ENCODE measurements at places on chromosomes 6 and 20.
A peak's percentile ranks its signal among the peaks of the same experiment; 100 is the strongest.

DNA sequence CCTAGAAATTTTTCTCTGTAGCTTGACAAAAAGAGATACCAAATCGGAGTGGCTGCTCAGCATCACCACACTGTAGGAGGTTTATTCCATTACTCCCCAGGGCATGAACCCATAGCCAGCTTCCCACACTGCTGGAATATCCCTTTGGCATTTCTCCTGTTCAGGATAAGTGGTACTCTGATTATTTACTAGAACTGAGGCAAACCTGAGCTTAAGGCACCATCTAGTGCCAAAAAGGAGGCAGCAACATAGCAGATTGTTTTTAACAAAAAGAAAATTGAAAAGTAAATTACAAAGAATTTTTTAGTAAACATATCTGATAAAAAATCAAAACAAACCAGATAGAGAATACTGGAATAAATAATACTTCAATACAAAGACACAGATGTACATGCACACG lies 181.7 kb downstream of the WDR27 start:
- DNase-seq, result peak; percentile 31

DNA sequence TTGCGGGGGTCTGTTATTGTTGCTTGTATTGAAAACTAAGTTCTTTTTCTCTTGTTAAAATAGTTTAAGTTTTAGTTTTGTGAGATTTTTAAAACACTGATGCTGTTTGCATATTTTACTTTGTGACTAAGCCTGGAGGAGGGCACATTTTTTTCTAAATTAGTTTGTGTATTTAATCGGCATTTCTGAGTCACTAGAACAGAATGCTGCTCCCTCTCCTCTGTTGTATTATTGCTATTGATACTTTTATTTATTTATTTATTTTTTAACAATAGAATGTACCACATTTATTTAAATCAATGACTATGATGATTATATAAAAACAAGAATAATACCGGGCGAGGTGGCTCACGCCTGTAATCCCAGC lies 5.1 kb upstream of the FAM50B start:
- no peak for DNase-seq

- no peak for DNase-seq
Observed at GRCh38 chr6:141866731-141867497, 265.8 kb upstream of the GJE1 start.

- DNase-seq, result no peak
Observed at GRCh38 chr20:10806539-10806938, 132.7 kb upstream of the JAG1 start.

- DNase-seq, result no peak
Observed at GRCh38 chr6:36825994-36826393, 13.2 kb downstream of the CPNE5 start.

GRCh38 chr6:154229786-154230185 lies 126.8 kb downstream of the IPCEF1 start:
- no peak for DNase-seq

- DNase-seq, result no peak
Observed at GRCh38 chr6:19160081-19160730, 677.0 kb upstream of the ID4 start.

- no peak for DNase-seq
Observed at GRCh38 chr20:58224974-58225373, 3.5 kb downstream of the ANKRD60 start.

- no peak for DNase-seq
Observed at GRCh38 chr6:16764188-16764950, 3.1 kb upstream of the ATXN1 start.

DNA sequence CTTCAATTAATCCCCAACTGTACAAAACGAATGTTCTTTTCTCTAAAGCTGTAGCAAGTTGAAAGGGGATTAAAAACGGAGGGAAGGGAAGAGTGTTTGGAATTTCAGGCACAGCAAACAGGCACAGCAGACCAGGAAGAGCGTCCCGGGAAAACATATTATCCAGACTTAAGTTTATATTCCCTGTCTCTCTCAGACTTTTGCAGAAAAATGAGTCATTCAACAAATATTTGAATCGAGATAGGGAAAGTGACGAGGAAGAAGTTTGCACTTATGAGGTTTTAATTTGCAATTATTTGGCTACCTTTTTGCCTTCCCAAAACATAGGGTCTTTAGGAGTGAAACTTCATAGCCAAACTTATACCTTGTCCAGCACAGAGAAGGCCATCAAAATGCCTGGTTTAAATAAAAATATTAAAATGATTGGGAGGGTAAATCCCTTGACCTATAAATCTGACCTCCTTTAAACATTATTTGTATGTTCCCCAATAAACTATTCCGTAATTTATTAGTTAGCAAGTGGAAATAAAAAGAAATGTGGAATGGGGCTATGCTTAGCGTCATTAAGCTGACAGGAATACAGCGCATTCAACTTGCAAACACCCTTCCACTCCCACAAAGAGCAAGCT lies 16.0 kb downstream of the HFE start:
- no peak for DNase-seq

DNA sequence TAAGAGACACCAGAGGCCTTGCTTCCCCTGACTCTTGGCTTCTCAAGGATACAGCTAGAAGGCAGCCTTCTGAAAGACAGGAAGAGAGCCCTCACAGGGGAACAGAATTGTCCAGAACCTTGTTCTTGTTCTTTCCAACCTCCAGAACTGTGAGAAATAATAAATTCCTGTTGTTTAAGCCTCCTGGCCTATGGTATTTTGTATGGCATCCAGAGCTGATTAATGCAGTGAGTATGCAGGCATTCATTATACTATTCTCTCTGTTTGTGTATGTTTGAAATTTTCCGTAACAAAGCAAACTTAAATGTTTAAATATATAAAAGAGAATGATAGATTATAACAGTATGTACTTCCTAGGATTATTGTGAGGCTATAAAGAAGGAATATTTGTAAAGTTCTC lies 903.4 kb upstream of the FLRT3 start:
- DNase-seq, result no peak

- no peak for DNase-seq
Observed at GRCh38 chr20:23492292-23492691, 1.4 kb downstream of the CST8 start.

GRCh38 chr6:118736440-118736839 lies 85.0 kb upstream of the CEP85L start:
- DNase-seq, result no peak

DNA sequence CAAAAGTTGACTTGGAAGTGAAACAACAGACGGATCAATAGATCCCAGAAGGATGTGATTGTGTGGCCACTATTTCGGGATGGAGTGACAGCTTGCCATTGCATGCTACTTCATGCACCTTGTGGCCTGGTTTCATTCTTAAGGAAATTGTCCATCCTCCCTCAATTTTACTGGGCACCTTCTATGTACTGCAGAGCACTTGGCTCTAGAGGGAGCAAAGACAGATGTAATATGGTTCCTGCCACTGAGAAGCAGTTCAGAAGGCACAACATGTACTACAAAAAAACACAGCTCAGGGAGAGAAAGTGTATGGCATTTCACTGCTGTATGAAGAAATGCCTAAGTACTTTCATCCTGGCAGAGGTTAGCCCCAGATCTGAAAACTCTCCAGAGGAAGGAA lies 91.9 kb downstream of the FOXA2 start:
- no peak for DNase-seq

DNA sequence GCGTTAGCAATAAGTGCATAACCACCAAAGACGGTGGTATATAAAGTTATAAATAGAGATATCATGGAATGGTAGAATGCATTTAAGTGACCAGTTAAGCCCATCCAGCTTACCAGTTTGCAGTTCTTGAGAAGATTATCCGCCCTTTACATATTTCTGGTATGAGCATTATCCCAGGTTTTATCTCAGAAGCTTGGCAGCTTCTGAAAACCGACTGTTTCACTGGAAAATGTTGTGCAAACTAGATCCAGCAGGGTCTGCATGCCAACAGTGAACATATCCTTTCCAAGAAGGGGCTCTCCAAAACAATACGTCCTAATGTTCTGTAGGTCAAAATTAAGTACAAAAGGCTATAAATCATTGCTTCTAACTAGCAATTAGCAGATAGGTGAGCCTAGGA lies 29.5 kb upstream of the SHLD1 start:
- DNase-seq, result no peak

DNA sequence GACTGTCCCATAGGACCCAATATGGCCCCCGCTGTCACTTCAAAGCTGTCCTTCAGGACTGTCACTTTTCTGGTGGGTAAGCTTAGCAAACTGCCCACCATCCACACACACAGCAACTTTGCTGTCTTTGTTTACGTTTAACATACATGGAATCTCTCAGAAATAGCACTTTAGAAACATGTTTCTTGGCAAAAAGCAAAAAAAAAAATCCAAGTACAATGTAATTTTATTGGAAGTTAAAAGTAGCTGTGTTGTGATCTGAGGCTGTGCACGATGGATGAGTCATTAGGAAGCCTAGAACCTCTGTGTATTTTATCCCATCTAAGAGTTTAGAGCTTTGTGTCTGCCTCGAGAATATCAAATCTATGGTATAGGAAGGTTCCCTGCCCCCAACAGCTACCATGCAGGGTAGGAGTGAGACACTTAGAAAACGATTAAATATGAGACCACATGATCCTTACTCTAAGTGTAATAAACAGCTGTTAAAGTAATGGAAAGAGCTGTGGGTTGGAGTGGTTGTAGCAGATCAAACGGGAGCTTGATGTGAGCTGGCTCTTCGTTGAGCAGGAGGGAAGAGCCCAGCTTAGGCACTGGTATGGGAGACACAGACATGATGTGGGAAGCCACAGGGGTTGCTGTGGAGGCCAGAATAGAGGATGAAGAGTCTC lies 119.5 kb downstream of the PLEKHG1 start:
- no peak for DNase-seq

DNA sequence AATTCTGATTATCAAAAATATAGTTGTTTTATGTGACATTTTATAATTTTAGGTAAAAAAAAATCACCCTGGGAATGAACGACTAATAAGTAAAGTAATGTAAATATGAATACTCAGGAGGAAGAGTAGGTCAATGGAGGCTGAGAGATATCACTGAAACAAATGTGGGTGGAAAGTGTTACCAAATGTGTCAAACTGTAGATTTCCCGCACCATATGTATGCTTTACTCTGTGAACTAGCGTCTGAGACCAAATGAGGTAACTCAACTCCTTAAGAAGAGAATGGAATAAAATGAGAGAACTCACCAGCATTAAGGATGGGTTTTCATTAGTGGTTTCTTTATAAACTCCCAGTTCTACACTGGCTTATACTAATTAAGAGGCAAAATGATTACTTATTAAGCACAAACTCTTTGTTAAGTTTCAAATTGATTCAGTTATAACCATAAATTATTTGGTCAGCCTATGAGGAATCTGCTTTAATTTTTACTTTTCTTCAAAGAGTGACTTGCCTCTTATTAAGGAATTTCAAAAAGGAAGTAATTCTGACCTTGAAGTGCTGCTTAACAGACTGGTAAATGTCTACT lies 784.7 kb upstream of the GJE1 start:
- no peak for DNase-seq

DNA sequence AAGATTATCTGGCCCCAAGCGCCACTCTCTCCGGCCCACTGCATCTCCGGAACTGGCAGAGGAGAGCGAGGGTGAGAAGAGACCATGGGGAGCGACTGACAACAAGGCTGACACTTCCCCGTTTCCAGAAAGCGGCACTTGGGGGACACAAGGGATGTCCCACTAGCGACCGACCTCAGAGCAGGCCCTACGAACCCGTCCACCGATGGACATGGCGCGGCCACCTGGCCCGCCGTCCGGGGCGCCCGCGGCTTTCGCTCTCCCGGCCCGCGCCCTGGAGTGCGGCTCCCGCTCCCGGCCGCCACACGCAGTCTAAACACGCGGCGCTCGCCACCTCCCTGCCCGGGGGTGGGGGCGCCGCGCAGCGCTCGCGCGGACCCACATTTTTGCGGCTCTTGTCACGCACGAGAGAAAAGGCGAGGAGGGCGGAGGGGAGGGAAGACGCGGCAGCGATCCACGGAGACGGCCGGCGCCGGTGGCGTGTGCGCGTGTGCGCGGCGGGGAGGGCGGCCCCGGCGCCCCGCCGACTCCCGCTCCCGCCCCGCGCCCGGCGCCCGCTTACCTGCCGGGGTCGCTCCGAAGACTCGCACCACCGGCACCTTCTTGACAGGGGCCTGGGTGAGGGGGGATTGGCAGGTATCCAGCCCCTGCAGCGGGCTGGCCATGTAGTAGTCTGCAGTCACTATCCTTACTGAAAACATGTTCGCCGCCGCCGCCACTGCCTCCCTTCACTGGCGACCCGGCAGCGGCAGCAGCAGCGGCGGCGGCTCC lies 645 bp downstream of the REV3L start:
- no peak for DNase-seq

- DNase-seq, result no peak
Observed at GRCh38 chr6:11738234-11738633, 40.4 kb downstream of the ADTRP start.

DNA sequence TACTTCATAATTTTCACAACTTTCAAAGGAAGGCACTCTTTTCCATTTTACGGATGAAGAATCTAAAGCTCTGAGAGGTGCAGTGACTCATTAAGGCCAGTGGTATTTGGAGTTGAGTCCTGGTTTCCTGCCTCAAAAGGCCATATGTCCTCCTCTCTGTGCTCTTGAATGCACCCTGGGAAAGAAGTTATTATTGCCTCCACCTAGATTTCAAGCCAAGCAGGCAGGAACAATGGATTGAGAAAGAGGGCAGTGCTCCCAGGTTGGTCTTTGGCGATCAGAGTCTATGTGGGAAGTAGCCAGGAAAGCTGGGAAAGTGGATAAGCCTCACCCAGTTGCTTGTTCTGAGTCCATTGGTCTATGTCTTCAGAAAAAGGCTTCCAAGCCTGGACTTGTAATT lies 165.0 kb downstream of the MAFB start:
- DNase-seq, result no peak

GRCh38 chr6:14721103-14721758 lies 524.6 kb upstream of the JARID2 start:
- no peak for DNase-seq

DNA sequence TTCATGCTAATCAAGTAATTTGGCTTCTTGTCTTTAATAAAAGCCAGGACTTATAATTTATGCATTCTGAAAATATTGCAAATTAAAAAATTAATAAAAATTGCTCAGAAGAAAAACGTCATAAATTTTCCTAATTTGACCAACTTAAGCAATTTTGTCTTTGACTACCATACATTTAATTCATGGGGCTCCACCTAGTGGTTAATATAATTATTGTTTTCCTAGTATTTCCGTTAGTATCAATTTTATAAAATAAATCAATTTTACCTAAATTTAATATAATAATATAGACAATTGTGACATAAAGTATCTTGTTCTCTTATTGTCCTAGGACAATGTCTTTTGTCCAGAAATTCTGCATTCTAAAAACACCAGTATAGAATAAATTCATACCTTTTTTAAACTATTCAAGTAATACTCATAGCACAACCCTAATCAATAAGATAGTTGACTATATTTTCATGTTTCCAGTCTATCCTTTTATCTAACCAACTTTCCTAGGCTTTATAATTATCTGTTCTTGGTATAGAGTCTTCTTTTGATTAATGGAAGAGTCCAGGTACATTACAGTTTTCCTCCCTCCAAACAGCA lies 319.9 kb downstream of the TRDN start:
- DNase-seq, result no peak

- no peak for DNase-seq
Observed at GRCh38 chr20:1209447-1210387, 6.5 kb downstream of the C20orf202 start.

GRCh38 chr6:142833798-142834197 lies 111.2 kb downstream of the HIVEP2 start:
- no peak for DNase-seq

Measured in AG09319 (cell line).